CD4-positive, alpha-beta T cell treated with Interleukin-21 for 1 hour (primary cell): ENCODE measurements at places on chromosomes 5 and 9.
A peak's percentile ranks its signal among the peaks of the same experiment; 100 is the strongest.

DNA sequence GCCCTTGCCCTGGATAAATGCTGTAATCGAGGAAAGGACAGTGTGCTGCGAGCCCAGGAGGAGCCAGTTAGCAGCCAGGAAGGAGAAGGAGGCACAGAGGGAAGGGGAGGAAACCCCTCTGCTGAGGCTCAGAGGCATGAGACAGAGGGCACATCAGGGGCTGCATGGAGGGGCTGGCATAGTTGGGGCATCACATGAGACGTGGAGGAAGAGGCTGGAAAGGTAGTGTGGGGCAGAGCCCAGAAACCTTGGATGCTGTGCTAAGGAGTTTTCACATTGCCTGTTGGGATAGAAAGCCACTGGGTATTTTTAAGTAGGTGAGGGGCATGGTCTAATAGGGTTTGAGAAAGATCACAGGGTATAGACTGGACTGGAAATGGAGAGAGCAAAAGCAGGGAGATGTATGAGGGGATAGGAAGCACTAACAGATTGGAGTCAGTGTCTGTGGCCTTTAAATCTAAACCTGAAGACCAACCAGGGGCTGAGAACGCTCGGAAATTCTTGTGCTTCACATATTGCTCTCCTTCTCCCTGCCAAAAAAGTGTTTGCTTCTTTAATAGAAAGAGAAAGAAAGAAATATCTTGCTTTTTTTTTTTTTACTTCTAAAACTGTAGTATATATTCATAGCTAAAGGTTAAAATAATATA is 33.0 kb upstream of the ANGPTL2 start:
- no peak for DNase-seq

DNA sequence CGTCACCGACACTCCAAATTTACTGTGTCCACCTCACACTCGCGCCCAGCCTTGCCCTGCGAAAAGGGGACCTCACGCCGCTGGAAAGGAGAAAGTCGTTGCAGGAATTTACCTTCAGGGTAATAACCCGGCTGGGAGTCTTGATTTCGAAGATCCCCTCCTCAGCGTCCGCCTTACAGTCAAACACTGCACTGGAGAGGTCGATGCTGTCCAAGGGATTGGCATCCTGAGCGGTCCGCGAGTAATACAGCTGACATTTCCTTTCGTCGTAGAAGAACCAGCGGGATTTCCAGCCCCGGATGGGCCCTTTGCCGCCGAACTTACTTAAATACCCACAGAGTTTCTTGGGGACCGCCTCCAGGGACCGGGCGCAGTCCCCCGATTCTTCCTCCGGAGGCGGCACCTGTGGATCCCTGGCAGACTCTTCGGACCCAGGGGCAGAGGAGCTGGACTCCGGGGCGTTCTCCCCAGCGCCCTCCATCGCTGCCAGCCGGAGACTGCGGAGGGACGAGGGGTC is 330 bp downstream of the TBC1D2 start:
- no peak for DNase-seq

DNA sequence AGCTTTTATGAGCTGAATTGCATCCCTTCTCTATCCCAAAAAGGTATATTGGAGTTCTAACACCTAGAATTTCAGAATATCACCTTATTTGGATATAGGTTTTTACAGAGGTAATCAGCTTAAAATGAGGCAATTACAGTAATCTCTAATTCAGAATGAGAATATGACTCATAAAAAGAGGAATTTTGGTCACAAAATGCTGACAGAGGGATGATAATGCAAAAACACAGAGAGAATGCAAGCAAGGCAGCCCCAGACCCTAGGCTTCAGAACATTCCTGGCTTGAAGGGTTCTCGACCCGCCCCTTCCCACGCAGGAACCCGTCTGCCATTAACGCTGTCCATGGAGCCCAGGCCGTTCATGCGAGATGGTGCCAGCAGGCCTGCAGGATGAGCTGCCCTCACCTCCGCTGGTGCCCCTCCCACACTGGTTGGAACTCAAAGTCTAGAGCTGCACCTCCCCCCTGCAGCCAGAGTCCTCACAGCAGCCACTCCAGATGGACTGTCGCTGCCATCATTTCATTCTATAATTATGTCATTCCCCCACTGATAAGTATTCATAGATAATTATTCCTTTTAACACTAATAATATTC is 1173.4 kb upstream of the ACO1 start:
- DNase-seq: peak; percentile 3

GRCh38 chr5:38226091-38226490 is 32.3 kb upstream of the EGFLAM start:
- DNase-seq: no peak

GRCh38 chr5:9056046-9056445 is 489.8 kb downstream of the SEMA5A start:
- DNase-seq: no peak
